Peyer's patch (tissue), 4 donors: ENCODE measurements at places on chromosomes 5 and 9.

GRCh38 chr5:4942831-4943178 lies 197.3 kb upstream of the ADAMTS16 start:
- DNase-seq: no peak

DNA sequence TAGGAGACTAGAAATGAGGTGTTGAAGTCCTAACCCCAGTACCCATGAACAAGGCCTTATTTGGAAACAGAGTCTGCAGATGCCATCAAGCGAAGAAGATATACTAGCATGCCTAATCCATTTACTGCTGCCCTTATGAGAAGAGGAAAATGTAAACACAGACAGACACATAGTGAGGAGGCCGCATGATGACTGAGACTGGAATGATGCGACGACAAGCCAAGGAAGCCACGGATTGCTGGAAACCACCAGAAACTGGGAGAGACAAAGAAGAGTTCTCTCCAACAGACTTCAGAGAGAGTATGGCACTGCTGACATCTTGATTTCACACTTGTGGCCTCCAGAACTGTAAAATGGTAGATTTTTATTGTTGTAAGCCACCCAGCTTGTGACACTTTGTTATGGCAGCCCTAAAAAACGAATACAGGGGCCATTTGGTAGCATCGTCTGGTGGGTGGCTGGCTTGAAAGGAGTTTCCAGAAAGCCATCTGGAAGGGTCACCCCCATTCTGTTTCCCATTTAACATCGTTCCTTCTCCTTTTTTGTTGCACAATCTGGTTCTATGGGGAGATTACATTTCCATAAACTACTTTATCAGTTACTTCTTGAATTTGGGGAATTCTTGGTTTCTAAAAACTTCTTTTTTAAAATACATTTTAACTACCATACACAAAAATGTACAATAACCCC lies 193.1 kb downstream of the HSD17B3 start:
- DNase-seq: no peak

- DNase-seq: peak; percentile 47
Measured at GRCh38 chr5:470961-471749, 28.2 kb downstream of the EXOC3 start.

DNA sequence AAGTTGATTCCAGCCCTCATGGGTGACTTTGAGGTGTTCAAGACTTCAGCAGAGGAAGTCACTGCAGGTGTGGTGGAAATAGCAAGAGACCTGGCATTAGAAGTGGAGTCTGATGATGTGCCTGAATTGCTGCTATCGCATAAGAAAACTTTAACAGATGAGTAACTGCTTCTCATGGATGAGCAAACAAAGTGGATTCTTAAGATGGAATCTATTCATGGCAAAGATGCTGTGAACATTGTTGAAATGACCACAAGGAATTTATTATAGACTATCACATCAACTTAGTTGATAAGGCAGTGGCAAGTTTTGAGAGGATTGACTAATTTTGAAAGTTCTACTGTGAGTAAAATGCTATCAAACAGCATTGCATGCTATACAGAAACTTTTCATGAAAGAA lies 17.1 kb upstream of the POU4F3 start:
- DNase-seq: no peak
